ENCODE measurements at places on chromosomes 3 and 15.

- DNase-seq, result no peak
These were observed 75.3 kb downstream of the TMEM108 start for GRCh38 chr3:133113526-133113925.

DNA sequence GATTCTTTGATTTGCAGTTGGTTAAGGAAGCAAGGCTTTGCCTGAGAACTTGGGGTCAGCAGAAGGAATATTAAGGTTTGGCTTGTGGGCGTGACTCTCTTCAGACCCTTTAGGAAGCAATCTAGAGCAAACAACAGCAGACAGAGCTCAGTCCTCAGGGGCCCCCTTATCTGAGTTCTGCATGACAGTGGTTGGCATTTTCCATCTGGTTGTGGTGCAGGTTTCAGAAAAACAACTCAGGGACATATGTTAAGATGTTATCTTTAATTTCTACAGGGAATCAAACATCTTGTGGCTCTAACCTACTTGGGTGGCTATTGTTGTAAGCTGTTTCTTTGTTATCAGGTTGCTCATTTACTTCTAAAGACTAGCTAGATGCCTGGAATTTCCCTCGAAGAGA is 141.4 kb downstream of the VPS8 start:
- no peak for DNase-seq

GRCh38 chr15:88174571-88174970 is 82.0 kb downstream of the NTRK3 start:
- DNase-seq, result no peak

GRCh38 chr3:17672506-17672905 is 69.9 kb downstream of the TBC1D5 start:
- no peak for DNase-seq

- peak; percentile 22 for DNase-seq
These were observed 66.9 kb downstream of the KLF13 start for GRCh38 chr15:31393444-31394091.

GRCh38 chr3:162122405-162122804 is 625.8 kb downstream of the OTOL1 start:
- no peak for DNase-seq

DNA sequence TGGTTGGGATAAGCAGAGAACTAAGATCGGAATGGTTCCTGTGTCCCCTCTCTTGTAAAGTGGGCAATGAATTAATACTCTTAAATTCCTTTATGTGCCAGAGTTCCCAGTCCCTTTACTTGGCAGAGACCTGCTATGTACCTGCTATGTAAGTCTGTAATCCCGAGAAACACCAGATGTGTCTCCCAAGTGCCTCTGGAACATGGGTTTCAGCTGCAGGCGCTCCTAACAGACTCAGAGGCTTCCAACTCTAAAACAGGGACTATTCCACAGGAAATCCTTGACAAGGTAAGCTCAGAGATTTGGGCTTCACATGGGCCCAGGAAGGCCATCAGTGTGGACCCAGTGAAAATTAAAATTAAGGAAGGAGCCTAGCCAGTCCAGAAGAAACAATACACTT is 117.7 kb upstream of the PLCL2 start:
- DNase-seq, result no peak

DNA sequence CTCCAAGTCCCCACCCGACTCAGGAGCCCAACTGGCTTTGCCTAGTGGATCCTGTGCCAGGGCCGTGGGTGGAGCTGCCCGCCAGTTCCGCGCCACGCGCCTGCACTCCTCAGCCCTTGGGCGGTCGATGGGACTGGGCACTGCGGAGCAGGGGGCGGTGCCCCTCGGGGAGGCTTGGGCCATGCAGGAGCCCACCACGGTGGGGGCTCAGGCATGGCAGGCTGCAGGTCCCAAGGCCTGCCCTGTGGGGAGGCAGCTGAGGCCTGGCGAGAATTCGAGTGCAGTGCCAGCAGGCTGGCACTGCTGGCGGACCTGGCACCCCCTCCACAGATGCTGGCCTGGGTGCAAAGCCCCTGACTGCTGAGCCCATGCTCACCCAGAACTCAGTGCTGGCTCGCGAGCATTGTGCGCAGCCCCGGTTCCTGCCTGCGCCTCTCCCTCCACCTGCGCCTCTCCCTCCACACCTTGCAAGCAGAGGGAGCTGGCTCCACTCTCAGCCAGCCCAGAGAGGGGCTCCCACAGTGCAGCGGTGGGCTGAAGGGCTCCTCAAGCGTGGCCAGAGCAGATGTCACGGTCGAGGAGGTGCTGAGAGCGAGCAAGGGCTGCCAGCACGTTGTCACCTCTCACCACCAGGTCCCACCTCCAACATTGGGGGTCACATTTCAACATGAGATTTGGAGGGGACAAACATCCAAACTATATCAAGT is 122.7 kb downstream of the USP13 start:
- no peak for DNase-seq

DNA sequence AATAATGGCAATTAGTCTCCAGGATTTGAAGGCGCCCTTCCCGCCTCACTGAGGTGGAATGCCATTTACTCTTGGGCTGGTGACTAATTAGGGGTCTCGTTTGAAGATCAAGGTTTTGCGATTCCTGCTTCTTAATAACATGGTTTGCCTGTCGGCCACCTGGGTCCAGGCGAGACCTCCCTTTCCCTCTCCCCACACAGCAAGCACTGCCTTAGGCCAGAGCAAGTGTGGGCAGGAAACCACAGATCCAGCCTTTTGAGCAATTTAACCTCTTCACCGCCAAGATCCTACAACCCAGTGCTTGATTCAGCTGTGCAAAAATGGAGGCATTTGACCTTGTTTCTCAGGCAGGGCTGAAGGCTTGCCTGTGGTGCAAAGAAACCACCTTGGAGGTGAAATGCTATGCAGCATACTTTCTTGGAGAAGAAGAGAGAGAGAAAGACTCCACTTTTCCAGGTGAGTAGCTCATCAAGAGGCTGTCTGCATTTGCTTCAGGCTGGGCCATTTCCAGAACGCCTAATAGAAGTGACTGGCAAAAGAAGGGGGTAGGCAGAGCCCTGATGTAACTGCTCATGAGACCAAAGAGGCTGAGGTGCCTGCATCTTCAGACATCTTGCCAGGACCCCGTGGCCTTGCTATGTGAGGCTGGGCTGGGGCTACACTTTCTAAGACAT is 34.1 kb upstream of the WNT5A start:
- no peak for DNase-seq

DNA sequence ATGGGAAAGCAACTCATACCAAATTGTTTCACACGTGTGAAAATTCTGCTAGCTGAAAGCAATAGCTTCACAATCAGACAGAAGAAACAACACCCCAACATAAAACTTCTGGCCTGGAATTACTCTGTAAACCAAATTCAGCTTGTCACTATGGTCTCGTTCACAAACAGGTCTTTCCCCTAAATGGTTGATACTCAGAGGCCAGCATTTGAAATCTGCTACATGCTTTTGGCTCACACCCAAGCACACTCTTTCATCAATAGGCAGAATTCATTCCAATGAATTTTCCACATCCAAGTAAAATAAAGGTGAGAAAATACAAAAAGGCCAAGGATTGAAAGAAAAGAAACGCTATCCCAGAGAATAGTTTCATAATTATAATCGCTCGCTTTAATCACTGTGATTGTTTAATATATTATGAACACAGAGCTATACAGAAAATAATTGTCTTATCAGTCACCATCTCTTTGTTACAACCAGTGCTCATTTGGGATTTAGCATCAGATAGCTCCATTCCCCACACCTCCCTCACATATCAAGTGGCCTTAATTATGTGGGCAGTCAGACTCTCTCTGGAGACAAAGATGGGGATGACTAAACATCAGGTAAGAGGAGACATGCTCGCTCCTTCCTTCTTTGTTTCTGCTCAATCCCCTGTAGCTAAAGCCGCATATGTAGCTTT is 503.8 kb upstream of the ARRDC4 start:
- no peak for DNase-seq

DNA sequence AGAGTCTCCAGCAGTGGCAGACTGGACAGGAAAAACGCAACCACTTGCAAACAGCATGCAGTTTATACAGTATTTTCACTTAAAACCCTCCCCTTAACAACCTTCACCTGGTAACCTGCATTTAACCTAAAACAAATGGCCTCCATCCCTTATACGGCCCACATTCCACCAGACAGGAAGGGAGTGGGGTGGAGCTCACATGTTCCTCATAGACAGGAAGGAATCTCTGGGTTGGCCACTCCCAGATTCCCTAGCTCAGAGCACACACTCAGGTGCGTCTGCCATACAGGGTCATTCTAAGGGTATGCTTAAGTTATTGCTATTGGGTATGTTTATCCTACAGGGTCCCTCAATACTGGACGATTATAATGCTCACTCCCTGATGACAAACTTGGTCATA is 16.8 kb upstream of the ABHD2 start:
- no peak for DNase-seq

GRCh38 chr3:186339180-186339918 is 22.7 kb downstream of the DGKG start:
- no peak for DNase-seq

- no peak for DNase-seq
These were observed 79.2 kb downstream of the P3H2 start for GRCh38 chr3:190041333-190042041.

GRCh38 chr15:70356919-70357318 is 259.2 kb upstream of the TLE3 start:
- DNase-seq, result no peak

- DNase-seq, result no peak
These were observed 151.4 kb downstream of the CACNA2D3 start for GRCh38 chr3:54273791-54274190.

DNA sequence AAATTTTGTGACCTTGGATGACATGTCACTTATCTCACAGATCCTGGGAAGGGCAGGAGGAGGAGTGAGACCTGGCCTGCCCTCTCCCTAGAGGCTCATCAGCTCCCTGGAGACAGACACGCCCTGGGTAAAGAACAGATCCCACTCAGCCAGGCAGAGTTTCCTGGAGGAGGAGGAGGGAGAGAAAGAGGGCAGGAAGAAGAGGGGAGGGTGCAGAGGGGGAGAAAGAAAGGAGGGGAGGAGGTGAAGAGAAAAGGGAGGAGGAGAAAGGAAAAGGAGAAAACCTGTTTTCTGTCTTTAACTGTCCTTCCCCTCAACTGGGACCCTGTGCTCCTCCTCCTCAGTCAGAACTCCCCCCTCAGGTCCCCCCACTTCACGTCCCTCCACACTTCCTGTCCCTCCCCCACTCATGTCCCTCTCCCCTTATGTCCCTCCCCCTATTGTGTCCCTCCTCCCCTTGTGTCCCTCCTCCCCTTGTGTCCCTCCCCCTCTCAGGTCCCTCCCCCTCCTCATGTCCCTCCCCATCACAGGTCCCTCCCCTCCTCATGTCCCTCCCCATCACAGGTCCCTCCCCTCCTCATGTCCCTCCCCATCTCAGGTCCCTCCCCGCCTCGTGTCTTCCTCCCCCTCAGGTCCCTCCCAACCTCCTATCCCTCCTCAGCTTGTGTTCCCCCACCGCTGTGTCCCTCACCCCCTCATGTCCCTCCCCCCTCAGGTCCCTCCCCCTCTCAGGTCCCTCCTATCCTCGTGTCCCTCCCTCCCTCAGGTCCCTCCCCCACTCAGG is 52.3 kb upstream of the CGNL1 start:
- no peak for DNase-seq

DNA sequence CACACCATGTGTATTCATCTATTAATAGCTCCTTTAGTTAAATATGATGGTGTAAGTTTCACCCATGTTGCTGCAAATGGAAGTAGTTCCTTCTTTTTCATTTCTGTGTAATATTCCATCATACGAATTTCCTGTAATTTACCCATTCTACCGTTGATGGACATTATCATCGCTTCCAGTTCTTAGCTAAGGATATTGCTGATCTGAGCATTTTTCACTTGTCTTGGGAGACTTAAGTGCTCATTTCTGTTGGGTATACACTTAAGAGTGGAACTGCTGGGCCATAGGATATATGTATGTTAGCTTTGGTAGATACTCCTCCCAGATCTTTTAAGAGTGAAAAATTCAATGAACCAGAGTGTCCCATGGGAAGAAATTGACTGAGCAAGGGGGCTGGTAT is 11.0 kb downstream of the PLIN1 start:
- no peak for DNase-seq

DNA sequence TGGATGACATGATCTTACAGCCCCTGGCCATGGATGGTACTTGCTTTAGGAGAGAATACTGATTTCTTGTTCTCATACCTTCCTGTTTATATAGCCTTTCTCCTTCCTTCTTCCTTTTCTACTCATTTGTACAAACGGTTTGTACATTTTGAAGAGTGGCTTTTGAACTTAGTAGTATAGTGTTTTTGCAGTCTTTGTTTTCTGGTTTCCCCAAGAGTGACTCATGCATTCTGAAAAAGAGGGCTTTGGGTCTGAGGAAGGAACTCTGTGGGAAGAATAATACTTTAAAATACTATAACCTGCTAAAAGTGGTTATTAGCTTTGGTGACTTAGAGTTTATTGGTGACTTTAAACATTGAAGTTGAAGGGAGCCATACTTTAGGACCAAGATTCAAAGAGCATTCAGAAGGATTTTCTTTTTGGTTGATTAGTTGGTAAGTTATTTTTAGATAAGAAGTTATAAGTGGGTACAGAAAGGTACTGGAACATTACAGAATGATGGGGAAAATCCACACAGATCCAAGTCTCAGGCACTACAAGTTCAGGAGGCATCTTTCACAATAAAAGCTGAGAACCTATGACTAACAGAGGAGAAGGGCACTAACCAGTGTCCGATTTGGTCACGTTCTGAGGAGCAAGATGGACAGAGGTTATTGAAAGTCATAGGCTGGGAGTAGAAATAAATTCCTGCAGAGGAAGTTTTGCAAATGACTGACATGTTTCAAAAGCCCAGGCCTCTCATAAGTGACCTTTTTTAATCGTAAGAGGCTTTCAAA is 369.6 kb upstream of the AZI2 start:
- DNase-seq, result no peak

DNA sequence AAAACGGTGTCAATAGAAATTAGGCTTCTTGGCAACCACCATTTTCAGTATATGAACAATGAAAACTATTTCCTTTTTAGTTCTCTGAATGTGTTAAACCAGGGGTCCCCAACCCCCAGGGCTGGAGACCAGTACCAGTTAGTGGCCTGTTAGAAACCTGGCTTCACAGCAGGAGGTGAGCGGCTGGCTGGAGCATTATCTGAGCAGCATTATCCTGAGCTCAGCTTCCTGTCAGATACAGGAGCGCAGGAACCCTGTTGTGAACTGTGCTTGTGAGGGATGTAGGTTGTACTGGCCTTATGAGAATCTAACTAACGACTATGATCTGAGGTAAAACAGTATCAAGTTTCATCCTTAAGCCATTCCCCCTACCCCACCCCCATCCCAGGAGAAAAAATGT is 328.7 kb downstream of the ZBBX start:
- no peak for DNase-seq

GRCh38 chr3:119562307-119562961 is 3.0 kb upstream of the CD80 start:
- DNase-seq, result no peak

DNA sequence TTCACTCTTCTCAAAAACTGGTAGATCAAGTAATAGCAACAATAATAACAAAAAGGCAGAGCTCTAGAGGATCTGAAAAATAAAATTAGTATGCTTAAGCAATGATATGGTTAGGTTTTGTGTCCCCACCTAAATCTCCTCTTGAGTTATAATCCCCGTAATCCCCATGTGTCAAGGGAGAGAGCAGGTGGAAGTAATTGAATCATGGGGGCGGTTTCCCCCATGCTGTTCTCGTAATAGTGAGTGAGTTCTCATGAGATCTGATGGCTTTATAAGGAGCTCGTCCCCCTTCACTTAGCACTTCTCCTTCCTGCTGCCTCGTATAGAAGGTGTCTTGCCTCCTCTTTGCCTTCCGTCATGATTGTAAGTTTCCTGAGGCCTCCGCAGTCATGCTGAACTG is 60.2 kb upstream of the ABHD2 start:
- DNase-seq, result no peak

All from NCI-H2107 (cell line).